Stimulated activated CD8-positive, alpha-beta memory T cell treated with anti-CD3 and anti-CD28 coated beads, Interleukin-4, amount 100 ng/mL, for 4 hours (primary cell): ENCODE measurements at places on chromosomes 3 and 15.

DNA sequence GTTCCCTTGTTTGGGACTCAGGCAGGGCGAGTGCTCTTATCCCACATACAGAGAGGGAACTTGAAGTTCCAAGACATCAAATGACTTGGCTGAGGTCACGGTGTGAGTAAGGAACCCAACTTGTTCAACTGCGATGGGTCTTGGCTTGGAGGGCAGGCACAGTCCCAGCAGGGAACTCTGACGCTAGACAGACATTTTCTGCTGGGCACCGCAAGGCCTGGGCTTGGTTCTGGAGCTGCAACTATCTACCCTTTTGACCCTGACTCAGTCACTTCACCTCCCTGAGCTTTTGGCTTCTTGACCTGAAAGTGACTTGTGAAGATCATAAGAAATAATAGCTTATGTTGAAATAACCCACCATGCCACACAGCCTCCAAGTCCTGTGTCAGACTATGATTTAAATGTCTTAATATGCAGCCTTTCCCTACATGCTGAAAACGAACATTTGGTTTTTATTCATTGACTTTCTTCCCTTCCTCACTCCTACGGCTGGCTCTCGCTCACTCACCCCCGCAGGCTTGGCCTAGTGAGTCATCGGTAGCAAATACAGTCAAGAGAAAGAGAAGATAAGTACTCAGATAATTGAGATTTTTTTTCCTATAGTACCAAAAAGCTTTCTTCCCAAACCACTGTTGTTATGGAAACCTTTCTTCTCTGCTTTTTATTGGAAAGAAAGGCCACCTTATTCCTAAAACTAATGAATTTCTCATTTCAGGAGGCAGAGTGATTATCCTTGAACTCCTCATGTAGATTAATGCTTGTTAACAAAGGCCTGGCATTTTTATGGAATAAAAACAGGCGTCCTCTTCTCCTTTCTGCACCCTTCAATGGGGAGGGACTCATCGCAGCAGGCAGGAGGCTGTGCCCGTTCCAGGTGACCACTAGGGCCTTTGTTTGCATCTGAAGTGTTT lies 178.4 kb downstream of the ATP10A start:
- no peak for DNase-seq

DNA sequence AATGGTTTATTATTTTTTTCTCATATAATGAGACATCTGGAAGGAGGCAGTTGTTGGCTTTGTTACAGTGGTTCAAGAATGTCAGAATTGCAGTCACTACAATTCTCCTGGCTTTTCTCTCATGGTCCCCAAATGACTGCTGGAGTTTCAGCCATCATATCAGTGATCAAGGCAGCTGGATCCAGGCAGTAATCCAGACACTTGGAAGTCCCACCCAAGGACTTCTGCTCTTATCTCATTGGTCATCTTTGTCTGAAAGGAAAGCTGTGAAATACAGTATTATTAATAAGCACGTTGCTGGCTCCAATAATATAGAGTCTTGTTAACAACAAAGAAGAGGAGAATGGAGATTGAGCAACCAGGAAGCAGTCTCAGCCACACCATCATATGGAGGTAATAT lies 22.9 kb upstream of the MED12L start:
- no peak for DNase-seq

DNA sequence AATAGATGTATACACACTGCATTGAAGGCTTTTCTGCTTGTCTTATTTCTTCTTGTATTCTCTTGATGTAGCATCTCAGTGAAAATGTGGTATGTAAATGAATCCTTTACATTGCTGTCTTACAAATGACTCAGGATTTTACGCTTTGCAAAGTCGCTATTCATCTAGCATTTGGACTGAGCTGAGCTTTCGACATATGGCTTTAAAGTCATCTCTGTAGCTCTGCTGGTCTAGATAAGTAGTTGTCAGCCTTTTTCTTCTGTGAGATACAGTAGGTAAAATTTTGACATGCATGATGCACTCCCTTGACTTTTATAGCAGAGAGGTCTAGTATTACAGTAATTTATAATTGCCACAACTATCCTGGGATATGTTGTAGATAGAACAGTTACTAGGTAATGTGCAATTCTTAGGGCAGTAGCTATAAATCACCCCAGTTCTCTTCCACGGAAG lies 16.8 kb downstream of the MEF2A start:
- no peak for DNase-seq

- no peak for DNase-seq
Measured at GRCh38 chr3:58654466-58654865, 12.1 kb downstream of the FAM3D start.

DNA sequence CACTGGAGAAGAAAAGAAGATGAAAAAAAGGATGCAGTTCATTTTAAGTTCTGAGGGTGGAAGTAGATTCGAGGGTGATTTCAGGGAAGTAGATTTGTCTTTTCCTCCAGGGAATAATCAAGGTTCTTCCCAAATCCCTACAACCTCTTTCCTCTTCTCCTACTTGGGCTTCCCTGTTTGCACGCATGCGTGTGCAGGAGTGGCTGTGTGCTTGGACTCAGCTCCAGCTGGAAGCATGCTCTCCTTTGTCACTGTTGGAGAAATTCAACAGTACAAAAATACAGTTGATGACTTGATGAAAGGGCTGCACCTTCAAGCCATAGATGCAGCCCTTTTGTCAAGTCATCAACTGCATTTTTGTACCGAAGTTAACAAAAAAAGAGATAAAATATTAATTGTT lies 3.8 kb downstream of the OR5K2 start:
- DNase-seq: no peak

DNA sequence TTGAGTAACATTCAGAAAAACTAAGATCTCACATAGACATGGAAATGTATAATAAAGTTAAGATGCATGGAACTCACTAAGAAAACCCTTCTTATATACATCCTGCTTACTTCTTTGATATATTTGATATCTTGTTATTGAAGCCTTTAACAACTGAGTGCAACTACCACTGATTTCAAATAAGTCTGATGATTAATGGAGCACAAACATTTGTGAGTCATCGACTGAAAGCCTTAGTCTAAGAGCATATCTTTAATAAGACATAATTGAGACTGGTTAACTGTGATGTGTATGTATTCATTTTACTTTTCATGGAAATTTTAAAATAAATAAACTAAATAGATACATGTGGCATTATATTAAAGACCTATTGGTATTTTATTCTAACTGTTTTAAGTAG lies 740.5 kb downstream of the EPHA3 start:
- DNase-seq: no peak

DNA sequence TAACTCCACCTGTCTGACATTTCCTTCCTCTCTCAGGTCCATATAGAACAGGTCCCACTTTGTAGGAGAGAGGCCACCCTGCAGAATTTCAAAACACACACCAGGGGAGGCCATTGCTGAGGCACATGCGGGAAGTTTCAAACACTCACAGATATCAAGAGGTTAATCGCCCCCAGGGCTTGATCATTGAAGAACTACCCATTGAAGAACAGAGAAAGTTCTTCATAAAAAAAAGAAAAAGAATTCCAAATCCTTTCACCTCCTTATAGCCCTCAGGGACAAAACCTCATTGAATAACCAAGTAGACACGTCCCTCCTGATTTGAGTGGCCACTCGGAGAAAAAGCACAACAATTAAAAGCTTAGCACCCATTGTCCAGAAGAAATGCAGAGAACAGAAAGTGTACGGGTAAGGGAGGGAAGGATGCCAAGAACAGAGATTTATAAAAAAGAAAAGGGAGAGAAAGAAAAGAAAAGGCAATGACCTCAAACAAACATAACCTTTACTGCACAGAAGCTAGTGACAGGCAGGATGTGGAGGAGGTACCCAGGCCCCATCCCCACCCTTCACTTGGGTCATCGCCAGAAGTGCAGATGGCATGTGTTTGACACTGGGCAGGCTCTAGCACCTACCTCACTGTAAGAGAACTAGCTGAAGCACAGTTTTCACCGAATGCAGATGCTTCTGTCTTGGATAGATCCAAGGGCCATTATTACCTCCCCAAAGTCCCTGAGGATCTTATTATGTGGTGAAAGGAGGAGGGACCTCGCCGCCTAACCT lies 112.3 kb upstream of the HES1 start:
- no peak for DNase-seq

- DNase-seq: no peak
Measured at GRCh38 chr15:78365917-78366316, 25.8 kb downstream of the CRABP1 start.

- no peak for DNase-seq
Measured at GRCh38 chr15:93261845-93262244, 172.8 kb upstream of the RGMA start.

DNA sequence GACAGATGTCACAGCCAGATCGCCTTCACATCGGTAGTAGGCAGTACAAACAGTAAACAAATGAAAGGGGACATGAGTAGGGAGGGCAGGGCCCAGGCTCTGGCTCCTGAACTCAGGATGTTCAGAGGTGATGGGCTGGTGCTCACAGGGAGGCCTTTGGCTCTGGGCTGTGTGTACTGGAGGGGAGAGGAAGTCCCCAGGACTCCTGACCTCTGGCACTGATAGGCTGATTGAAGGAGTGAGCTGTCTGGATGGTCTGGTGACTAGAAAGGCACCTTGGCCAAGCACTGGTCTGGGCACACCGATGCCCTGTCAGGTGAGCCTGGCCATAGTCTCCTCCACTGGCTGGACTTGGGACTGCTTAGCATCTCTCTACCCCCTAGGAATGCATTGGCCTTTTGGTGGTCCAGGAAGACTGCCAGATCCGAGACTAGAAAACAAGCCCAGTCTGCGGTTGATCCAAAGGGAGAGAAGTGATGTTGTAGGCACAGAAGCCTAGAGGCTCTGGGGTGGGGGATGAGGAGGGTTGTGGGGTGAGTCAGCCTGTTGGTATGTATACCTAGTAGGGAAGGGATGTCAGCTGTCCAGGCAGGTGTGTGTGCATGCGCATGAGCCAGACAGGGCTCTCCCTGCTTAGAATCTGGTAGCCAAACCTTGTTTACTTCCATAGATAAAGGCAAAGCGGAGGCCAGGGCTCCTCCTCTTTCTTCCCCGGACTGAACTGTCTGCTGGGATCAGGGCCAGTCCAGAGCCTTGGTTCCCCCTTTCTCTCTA lies 1.9 kb downstream of the SPINT1 start:
- DNase-seq: no peak

DNA sequence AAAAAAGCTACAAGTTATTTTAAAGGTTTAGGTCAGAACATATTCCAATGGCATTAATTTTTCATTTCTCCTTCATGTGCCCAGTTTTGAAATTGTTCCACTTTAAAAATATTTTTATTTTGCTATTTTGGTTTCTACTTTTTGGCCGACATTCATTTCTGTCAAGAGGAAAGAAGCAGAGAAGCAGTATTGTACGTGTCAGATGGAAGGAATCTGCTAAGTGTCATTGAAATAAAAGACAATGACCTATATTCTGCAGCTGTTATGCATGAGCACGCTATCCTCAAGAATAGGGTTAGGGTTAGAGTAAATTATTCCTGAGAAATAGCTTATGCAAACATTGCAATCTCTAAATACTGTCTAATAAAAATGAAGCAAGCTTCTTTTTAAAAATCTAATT lies 941.7 kb downstream of the TUSC7 start:
- no peak for DNase-seq
